Activated CD4-positive, alpha-beta T cell treated with anti-CD3 and anti-CD28 coated beads, Interleukin-2, Interleukin-6, amounts not matched to agents 100 ng/mL and 50 ng/mL, durations not matched to agents 16 hours and 8 hours (primary cell): ENCODE measurements at places on chromosomes 12 and 14.

GRCh38 chr12:16920451-16920850 is 314.5 kb upstream of the LMO3 start:
- DNase-seq, result no peak

GRCh38 chr14:31489691-31490090 is 1.9 kb upstream of the GPR33 start:
- DNase-seq, result no peak

- DNase-seq, result no peak
Observed at GRCh38 chr12:129871991-129872972, 31.5 kb downstream of the TMEM132D start.

- peak; percentile 90 for DNase-seq
Observed at GRCh38 chr12:25386831-25387731, 136.4 kb upstream of the KRAS start.

DNA sequence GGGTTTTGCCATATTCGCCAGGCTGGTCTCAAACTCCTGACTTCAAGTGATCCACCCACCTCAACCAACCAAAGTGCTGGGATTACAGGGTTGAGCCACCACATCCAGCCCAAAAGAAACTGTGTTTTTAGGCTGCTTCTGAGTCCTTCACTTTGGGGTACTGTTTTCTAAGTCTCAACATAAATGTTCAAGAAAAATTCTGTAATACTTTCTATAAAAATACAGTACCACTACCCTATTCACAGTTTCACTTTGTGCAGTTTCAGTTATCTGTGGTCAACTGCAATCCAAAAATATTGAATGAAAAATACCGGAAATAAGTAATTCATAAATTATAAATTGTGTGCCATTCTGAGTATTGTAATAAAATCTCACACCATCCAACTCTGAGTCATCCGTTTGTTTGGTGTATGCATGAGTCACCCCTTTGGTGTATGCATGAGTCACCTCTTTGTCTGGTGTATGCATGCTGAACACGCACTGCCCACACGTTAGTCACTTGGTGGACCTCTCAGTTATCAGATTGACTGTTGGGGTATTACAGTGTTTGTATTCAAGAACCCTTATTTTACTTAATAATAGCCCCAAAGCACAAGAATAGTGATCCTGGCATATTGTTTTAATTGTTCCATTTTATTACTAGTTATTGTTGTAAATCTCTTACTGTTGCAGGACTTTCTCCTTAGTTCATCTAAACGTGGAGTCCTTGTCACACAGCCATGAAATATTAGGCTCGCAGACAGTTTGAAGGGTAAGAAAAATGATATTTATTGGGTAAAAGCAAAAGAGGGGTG is 190.2 kb downstream of the FSCB start:
- peak; percentile 72 for DNase-seq

DNA sequence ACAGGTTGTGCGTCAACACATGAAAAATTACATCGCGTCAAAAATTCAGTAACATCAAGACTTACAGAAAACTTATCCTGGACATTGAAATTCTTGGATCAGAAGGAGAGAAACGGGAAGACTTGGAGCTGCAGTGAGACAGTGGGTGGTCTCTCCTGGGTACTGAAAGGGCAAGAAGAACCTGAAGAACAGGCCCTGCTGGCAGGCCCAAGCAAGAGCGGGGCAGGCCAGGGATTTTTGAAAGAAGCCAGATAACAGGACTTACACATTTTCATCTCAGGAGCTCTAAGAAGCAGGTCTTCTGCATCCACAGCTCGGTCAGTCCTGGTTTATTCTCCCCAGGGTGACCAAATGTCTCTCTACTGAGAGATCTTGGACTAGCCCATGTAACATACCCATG is 466.5 kb upstream of the SOX5 start:
- no peak for DNase-seq

DNA sequence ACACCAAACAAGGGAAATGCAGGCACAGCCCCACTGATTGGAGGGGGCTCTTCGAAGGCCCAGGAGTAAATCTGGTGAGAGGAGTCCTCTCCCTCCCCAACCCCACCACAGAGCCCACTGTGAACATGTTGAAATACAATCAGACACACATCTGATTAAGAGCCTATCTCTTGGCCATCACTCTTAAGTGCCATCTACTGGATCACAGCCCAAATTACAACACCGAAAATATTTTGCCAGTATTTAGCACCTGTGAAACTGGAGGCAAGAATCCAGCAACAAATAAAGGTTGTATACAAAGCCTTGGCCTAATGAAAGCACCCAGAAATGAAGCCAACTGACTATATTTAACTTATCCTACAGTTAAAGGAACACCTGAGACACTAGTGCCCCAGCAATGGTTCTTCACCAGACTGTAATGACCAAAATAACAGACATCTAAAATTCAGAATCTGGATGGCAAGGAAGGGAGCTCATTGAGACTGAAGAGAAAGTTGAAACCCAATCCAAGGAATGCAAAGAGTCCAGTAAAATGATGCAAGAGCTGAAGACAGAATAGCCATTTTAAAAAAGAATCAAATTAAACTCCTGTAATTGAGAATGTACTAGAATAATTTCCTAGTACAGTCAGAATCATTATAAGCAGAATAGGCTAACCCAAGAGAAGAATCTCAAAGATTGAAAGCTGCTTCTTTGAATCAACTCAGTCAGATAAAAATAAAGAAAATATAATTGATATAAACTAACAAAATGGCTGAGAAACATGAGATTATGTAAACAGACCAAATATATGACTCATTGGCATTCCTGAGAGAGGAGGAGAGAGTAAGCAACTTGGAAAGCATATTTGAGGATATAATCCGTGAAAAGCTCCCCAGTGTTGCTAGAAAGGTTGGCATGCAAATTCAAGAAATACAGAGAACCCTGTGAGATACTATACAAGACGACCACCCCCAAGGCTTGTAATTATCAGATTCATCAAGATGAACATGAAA is 1117.0 kb downstream of the FLRT2 start:
- DNase-seq, result peak; percentile 19

DNA sequence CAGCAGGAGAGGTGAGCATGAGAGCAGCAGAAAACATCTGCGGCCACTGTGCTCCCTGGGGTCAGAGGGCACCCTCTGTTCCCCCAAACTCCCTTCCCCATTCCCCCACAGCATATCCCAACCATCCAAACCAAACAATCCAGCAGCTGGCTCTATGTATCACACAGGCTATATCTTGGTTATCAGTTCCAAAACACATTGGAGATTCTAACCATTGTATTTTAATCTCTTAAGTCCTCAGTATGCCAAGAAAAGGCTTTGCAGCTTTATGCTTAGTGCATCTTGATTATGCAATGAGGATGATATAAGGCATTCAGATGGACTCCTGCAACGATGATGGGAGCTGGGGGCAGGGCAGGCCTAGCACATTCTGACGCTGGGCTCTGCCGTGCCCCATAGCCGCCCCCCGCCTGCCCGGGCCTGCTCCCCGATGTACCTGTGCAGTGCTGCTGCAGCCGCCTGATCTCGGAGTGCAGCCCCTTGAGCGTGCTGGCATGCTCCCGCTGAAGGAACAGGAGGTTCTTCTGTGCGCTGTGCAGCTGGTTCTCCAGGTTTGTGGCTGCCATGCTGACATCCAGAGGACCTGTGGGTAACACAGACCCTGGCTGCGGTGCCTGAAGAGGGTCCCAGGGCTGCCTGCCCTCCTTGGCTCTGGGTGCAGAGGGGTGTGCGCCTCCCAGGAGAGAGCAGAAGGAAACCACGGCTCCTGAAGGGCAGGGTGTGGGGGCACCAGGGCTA is 29.6 kb downstream of the CCDC92 start:
- DNase-seq, result no peak

GRCh38 chr12:8987685-8988084 is 1.7 kb upstream of the KLRG1 start:
- peak; percentile 8 for DNase-seq

DNA sequence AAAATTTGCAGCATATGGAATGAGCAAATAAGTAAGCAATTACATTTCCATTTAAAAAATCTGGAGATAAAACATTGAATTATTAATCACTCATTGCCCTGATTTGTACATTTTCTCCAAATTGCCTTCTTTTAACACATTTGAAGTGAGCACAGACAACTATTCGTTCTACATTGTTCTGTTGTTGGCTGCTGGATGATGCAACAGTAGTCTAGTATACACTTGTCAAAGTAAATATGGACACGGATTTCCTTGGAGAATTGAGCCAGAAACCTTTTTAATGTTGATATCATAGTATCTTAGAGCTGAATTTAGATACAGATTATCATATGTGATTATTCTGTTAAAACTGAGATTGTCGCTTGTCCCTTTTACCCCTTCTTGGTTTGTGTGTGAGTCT is 188.2 kb downstream of the FUT8 start:
- no peak for DNase-seq

DNA sequence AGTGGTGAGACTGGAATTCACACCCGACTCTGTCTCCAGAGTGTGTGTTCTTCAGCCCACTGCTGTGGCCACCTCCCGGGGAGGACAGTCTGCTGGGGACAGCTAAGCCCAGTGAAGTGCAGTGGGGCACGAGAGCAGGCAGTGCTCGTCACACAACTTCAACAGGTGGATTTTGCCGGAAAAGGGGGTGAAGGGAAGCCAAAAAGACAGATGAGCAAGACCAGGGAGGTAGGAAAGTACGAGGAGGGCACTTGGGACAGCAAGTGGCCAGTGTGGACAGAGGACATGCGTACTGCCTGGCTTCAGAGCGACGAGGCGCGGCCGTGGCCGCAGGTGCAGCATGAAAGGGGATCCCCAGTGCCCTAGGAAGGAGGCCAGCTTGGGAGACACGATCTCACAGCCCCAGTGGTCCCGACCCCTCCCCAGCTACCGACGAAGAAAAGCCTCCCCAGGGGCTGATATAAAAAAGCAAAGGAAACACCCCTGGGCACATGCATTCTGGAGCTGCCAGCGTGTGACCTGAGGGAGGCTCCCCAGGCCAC is 96.1 kb downstream of the FBXL14 start:
- no peak for DNase-seq

DNA sequence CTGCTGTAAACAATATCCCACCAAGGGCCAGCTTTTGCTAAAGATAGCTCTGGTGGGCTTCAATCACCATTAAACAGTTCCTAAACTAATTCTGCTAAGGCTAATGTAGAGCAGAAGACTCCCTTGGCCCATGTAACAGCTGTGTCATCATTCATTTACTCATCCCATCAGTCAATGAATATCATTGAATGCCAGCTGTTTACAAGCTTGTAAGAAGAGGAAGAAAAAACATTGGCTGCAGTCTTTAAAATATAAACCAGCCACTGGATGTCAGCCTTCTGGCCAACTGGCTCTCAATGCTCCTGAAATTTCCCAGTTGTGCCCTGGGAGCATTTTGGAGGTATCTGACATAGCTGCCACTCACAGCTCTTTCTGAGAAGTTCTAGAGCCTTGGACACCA is 18.0 kb upstream of the MAP3K9 start:
- no peak for DNase-seq

DNA sequence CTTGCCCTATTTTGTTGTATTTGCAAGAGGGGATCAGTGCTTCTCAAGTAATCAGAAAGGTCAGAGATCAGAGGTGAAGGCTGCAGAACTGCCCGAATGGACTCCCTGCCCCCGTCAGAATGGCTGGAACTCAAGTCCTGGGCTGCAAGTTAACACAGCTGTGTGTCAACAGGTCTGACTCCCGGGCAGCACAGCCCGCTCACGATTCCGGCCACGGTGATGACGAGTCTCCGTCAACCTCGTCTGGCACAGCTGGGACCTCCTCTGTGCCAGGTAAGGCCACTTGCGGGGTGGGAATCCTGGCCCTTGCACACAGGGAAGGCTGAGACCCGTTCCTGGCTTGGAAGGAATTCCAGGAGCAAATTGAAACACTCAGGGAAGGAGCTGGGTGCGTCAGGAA is 13.4 kb downstream of the DCAF4 start:
- no peak for DNase-seq
